SK-N-SH (cell line): ENCODE measurements at places on chromosomes 4 and X. TPM values are rescaled to one million over a fixed set of nuclear protein-coding genes. Genes with fewer than 3 reads are reported as not detected.

ANOS1 gene
- under 0.01 and 0.02 TPM in 2 replicates for polyA plus RNA-seq

PROM1 gene
- polyA plus RNA-seq = not detected in 2 replicates

UGT2B15 gene
- polyA plus RNA-seq = not detected in 2 replicates

SSX2 gene
- polyA plus RNA-seq = 0.13 and 0.50 TPM in 2 replicates

CCDC149 gene
- polyA plus RNA-seq = 5.5 and 7.0 TPM in 2 replicates

DCAF12L2 gene
- polyA plus RNA-seq = not detected in 2 replicates

HS6ST2 gene
- 0.05 and 0.18 TPM in 2 replicates for polyA plus RNA-seq

PDGFRA gene
- 25.3 and 28.6 TPM in 2 replicates for polyA plus RNA-seq

CT45A2 gene
- polyA plus RNA-seq = not detected in 2 replicates

BEX2 gene
- 32.4 and 36.9 TPM in 2 replicates for polyA plus RNA-seq

TECRL gene
- not detected in 2 replicates for polyA plus RNA-seq

ADAM29 gene
- not detected in 2 replicates for polyA plus RNA-seq

TREX2 gene
- 0.76 and 0.78 TPM in 2 replicates for polyA plus RNA-seq

TRPC3 gene
- polyA plus RNA-seq = not detected in 2 replicates

XPNPEP2 gene
- 0.19 and 0.21 TPM in 2 replicates for polyA plus RNA-seq

GCNA gene
- polyA plus RNA-seq = 1.8 and 2.5 TPM in 2 replicates

SHOX gene
- not detected in 2 replicates for polyA plus RNA-seq

SCML2 gene
- polyA plus RNA-seq = 3.2 and 4.1 TPM in 2 replicates

FAM184B gene
- polyA plus RNA-seq = not detected in 2 replicates

PLP1 gene
- polyA plus RNA-seq = 0.49 and 0.90 TPM in 2 replicates

CXCL10 gene
- polyA plus RNA-seq = not detected in 2 replicates

IQSEC2 gene
- 21.3 and 24.7 TPM in 2 replicates for polyA plus RNA-seq

GRIA2 gene
- 0.16 and 1.1 TPM in 2 replicates for polyA plus RNA-seq

PGM2 gene
- 12.7 and 15.8 TPM in 2 replicates for polyA plus RNA-seq

SMIM31 gene
- not detected in 2 replicates for polyA plus RNA-seq

SOD3 gene
- 12.0 and 21.6 TPM in 2 replicates for polyA plus RNA-seq

XAGE2 gene
- polyA plus RNA-seq = 0.13 TPM in 1 of 2 replicates, not detected in the other

SSX4B gene
- not detected in 2 replicates for polyA plus RNA-seq

PRDM5 gene
- polyA plus RNA-seq = 3.8 and 5.4 TPM in 2 replicates

DGKK gene
- 0.02 and 0.06 TPM in 2 replicates for polyA plus RNA-seq

GATA1 gene
- not detected in 2 replicates for polyA plus RNA-seq

CT55 gene
- polyA plus RNA-seq = 1.5 and 1.9 TPM in 2 replicates

CXorf51A gene
- not detected in 2 replicates for polyA plus RNA-seq

RTL9 gene
- 0.02 and 0.05 TPM in 2 replicates for polyA plus RNA-seq

FGF13 gene
- polyA plus RNA-seq = 0.12 and 0.16 TPM in 2 replicates

SLC9B1 gene
- polyA plus RNA-seq = 0.21 and 0.37 TPM in 2 replicates
